DND-41 (cell line): ENCODE measurements at places on chromosomes 12 and 14.

DNA sequence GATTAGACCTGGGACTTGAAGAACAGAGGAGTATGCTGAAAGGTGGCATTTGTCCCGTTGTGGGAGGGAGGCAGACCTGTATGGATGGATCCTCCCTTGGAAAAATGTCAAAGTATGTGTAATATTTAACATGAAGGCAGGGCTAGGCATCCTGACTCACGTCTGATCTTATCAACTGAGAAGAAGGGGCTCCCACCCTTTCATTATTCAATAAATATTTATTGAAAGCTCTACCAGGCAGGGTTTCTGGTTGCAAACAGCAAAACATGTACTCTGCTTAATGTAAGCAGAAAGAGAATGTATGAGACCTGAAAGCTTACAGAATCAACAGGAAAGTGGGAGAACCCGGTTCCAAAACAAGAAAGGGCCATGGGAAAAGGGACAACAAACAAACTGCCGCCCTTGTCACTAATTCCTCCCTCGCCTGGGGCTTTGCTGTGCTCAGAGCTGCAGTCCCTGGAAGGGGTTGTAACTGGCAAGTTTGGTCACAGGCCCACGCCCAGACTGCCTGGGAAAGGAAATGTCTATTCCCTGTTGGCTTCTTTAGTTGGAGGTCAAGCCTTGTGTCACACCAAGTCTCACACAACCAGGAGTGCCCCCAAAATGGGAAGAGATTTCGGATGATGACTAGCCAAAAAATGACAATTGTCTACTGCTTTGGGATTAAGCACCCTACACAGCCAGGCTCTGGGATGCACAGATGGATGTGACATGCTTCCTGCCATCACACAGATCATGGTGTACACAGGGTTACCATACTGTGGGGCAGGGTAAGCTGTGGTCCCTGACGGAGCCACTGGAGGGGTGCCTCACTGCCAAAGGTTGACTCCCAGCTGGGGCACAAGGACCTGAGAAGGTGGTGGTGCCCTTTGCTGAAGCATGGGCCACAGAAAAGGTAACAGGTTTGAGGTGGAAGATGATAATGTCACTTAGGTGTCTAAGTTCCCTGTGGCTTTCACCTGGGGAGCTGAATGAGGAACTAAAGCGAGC, 36.8 kb downstream of the RAB35 start:
- H3K4me3 ChIP-seq = no peak overlapping the region
- no peak for DNase-seq
- no peaks in the 10 kb centered on the region for H3K4me1 ChIP-seq
- no peaks in the 10 kb centered on the region for H3K36me3 ChIP-seq
- H3K27ac ChIP-seq = no peak overlapping the region

- no peak overlapping the region for H3K27ac ChIP-seq
- no peak overlapping the region for H3K4me3 ChIP-seq
- H3K4me1 ChIP-seq = no peaks in the 10 kb centered on the region
- no peak for DNase-seq
- peaks cover 17% of the 10 kb centered on the region for H3K36me3 ChIP-seq
Measured at GRCh38 chr14:75907756-75908359, 73.9 kb downstream of the TGFB3 start.

- H3K4me3 ChIP-seq = no peak overlapping the region
- H3K27ac ChIP-seq = no peak overlapping the region
- H3K36me3 ChIP-seq = no peaks in the 10 kb centered on the region
- no peaks in the 10 kb centered on the region for H3K27me3 ChIP-seq
- H3K4me1 ChIP-seq = no peaks in the 10 kb centered on the region
- no peak for DNase-seq
Measured at GRCh38 chr12:2412305-2412643, 359.5 kb downstream of the CACNA1C start.

DNA sequence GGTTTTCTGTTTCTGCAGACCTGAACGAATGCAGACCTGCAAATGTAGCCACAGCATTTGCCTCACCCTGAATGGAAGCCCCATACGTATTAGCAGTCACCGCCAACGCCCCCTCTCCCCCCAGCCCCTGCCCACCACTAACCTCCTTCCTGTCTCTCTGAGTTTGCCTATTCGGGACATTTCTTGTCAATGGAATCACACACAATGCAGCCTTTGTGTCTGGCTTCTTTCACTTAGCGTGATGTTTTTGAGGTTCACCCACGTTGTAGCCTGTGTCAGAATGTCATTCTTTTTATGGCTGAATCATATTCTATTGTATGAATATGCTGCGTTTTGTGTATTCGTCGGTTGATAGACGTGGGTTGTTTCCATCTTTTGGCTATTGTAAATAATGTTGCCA, 178.6 kb downstream of the AACS start:
- no peak overlapping the region for H3K4me3 ChIP-seq
- peaks cover 14% of the 10 kb centered on the region for H3K27me3 ChIP-seq
- DNase-seq = no peak
- H3K4me1 ChIP-seq = no peaks in the 10 kb centered on the region
- H3K27ac ChIP-seq = no peak overlapping the region
- H3K36me3 ChIP-seq = no peaks in the 10 kb centered on the region

- H3K36me3 ChIP-seq = no peaks in the 10 kb centered on the region
- H3K4me1 ChIP-seq = no peaks in the 10 kb centered on the region
- no peaks in the 10 kb centered on the region for H3K27me3 ChIP-seq
- no peak overlapping the region for H3K4me3 ChIP-seq
- no peak for DNase-seq
Measured at GRCh38 chr12:28704477-28705169, 444.5 kb upstream of the FAR2 start.

DNA sequence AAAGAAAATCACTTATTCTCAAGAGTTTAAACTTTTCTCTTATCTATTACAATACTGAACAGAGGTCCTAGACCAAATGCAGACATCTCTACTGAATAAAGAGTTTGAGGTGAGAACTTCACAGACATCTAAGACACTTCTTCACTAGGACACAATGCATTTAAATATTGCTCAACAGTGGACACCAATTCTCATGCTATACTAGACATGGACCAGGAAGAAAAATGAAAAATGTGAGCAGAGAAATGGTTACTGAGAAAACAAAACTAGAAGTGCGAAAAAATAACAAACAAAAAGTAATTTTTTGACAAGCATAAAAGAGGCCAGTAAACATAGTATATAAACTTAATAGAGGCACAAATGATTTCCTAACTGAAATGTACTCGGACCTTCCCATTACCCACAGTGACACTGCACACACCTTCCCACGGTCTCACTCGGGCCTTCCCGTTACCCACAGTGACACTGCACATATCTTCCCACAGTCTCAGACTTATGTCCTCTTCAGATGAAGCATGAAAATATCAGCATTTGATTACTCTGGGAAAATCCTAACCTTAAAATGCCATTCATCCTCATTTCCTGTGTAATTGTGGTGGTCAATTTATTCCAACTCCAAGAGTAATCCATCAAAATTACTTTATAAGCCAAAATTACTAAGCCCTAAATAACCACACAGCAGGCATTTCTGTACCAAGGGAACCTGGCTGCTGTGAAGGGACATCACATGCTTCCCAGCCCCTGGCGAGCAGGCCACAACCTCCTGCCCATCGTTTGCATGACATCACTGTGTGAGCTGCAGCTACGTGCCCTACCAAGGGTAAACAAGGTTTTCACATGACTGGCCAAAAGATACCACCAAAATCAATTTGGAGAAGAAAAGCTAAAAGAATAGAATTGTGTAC, 6.4 kb downstream of the SLC15A4 start:
- H3K4me1 ChIP-seq = peaks cover 41% of the 10 kb centered on the region
- no peak overlapping the region for H3K27ac ChIP-seq
- H3K4me3 ChIP-seq = no peak overlapping the region
- H3K27me3 ChIP-seq = no peaks in the 10 kb centered on the region
- peaks cover 46% of the 10 kb centered on the region for H3K36me3 ChIP-seq
- no peak for DNase-seq

GRCh38 chr12:59858508-59859170, 262.8 kb downstream of the SLC16A7 start:
- H3K36me3 ChIP-seq = no peaks in the 10 kb centered on the region
- H3K4me1 ChIP-seq = no peaks in the 10 kb centered on the region
- H3K4me3 ChIP-seq = no peak overlapping the region
- no peak for DNase-seq

- DNase-seq = no peak
- peaks cover 67% of the 10 kb centered on the region for H3K36me3 ChIP-seq
- no peaks in the 10 kb centered on the region for H3K27me3 ChIP-seq
- H3K4me1 ChIP-seq = peaks cover 8% of the 10 kb centered on the region
Measured at GRCh38 chr12:113274848-113275247, 53.6 kb downstream of the TPCN1 start.

DNA sequence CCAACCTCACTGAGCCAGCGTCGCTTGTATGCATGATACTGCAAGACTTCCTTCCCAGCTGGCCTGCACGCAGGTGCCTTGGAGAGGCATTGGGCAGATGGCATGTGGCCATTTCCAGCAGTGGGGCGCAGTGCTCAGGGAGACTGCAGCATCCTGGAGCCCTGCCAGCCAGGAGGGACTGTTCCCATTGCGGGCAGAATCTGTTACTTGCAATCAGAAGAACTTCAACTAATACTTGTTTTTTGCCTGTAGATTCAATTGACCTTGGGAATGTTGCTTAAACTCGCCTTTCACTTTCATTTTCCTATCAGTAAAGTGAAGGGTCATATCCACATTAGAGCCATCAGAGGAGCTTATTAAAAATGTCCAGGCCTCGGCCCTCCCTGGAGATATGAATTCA, 29.8 kb downstream of the ANKRD9 start:
- no peak overlapping the region for H3K27ac ChIP-seq
- 0 out of 2 replicates have a peak, but pooled peaks cover 3% of the 10 kb centered on the region for H3K4me1 ChIP-seq
- DNase-seq = peak; percentile 7
- H3K36me3 ChIP-seq = peaks cover 3% of the 10 kb centered on the region; the same call in 1 of the 2 replicates

- no peaks in the 10 kb centered on the region for H3K4me1 ChIP-seq
Measured at GRCh38 chr12:119334430-119335170, at the start of gene CCDC60. Gene CCDC60 (plus strand): TSS chr12:119334729. CDS start chr12:119335177, 448 bp downstream.

DNA sequence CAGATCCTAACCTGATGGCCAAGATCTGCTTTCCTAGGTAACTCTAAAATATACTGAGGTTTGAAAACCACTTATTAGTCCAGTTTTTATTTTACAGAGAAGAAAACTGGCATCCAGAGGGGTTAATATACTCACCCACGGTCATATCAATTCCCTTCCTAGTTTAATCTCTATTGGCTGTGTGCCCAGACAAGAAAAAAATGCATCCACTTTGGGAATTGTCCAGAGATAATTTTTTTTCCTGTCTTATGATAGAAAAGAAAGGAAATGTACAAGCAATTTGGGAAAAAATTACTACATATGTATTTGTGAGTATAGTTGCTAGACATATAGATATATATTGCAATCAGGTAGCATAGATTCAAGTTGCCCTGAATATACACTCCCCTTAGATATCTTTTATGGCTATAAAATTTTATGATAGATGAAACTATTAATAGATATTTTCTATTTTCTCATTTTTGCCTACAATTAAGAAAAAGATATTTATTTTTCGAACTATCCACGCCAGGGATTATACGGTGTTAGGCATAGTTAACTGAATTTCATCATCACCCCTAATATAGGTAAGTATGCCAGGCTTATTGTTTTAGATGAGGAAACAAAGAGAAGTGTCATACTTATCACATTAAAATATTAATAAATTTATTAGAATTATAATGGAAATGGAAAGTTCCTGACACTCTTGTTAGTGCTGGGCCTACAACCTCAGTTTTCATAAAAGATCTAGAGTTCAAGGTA, 100.5 kb upstream of the SLC38A2 start:
- H3K4me1 ChIP-seq = peaks cover 23% of the 10 kb centered on the region
- no peaks in the 10 kb centered on the region for H3K36me3 ChIP-seq
- no peaks in the 10 kb centered on the region for H3K27me3 ChIP-seq
- H3K4me3 ChIP-seq = no peak overlapping the region
- no peak overlapping the region for H3K27ac ChIP-seq

GRCh38 chr12:6827982-6828780, at the start of gene P3H3:
Gene P3H3 (plus strand): TSS chr12:6828407. CDS start chr12:6828441, 34 bp downstream.
- H3K36me3 ChIP-seq = no peaks in the 10 kb centered on the region
- peak within 1 kb of the TSS; percentile 36 for H3K4me3 ChIP-seq
- DNase-seq = no peak
- peaks cover 15% of the 10 kb centered on the region for H3K4me1 ChIP-seq

DNA sequence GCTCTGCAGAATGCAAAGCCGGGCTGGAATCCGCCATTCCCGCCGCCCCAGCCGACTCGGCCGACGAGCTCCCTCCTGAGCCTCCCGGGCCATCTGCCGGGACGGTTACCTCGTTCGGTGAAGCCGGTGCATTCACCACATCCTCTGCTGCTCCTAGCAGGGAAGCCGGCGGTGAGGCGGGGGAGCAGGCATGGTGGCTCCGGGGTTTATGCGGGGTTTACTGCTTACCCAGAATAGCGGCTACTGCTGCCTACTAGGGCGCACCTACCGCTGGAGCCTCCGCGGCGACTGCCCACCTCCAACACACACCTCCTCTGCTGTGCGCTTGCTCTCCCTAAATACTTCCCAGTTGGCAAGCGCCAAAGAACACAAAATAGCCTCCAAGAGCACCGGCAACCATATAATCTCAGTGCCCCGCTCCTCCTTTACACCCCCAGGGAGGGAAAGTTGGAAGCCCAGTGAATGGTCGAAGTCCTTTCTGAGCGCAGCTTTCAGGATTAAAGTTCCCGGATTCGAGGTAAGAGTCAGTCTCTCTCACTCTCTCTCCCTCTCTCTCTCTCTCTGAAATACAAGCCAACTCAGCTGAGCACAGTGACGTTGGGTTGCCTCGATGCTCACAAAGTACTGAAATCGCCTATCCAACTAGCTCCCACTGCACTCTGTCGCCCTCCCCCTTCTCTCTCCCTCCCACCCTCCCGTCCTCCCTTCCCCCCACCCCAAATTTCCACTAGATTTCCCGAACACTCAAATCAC, at the start of gene TBX5:
Gene TBX5, minus strand, starts transcription at position 626 of the 753 bp plus-strand sequence. CDS start 2,246 bp downstream, outside the sequence.
- no peaks in the 10 kb centered on the region for H3K27me3 ChIP-seq
- DNase-seq = no peak

DNA sequence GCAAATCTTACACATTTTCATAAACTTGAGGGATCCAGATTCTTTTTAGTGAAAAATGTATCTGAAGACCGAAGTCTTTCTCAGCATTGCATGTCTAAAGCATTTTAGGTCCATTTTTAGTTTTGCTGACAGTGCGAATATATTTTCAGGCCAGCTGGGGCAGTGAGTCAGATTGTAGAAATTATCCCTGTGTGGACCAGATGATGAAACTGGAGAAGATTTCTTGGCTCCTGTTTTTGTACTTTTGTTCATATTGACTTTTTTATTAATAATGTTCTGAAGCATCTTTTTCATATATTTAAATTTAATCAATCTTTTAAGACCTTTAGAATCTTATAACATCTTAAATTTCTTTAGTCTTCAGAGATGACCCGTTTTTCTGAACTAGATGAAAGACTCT, 173.1 kb downstream of the FLRT2 start:
- H3K27ac ChIP-seq = no peak overlapping the region
- no peaks in the 10 kb centered on the region for H3K36me3 ChIP-seq
- DNase-seq = no peak
- H3K4me1 ChIP-seq = no peaks in the 10 kb centered on the region
- H3K4me3 ChIP-seq = no peak overlapping the region

- H3K36me3 ChIP-seq = no peaks in the 10 kb centered on the region
- H3K27ac ChIP-seq = no peak overlapping the region
- H3K4me3 ChIP-seq = no peak overlapping the region
- H3K27me3 ChIP-seq = no peaks in the 10 kb centered on the region
Measured at GRCh38 chr12:59834659-59835474, 239.0 kb downstream of the SLC16A7 start.
